IPS DF 6.9 (cell line): ENCODE measurements at places on chromosomes 2 and 18.

DNA sequence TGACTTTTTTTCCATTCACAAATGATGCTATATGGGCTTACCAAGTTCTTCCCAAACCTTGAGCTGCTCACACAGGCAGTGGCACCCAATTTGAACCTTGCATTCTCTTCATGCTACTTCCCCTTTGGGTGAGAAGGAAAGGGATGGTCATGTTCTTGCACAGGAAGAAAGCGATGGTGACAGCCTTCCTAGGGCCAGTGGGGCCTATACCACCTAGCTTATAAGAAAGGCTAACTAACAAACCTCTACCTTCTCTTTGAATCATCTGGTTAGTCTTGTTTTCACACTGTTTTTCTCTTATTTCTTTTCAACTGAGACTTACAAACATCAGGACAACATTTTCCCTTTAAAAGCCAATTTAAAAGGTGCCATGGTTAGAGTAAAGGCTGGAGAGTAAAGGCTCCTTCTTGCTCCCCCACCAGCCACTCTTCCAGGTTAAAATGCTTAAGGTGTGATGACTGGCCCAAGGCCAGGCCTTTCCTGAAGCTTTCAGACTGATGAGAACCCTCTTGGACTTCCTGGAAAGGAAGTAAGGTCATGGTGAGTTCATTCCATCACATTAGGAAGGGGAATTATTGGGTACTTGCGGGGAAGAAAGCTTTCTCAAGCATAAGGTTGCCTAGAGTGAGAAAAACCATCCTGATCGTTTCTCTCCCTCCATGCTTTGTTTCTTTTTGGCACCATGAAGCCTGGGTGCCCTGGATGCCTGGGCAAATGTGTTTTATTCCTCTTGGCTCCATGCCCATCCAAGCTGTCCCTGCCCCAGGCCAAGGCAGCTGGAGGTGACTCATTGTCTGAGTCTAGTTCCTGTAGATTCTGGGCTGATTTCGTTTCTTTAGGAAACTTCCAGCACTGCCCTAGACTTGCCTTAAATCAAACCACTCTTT is 41.4 kb upstream of the ITGB6 start:
- H3K4me1 ChIP-seq, result no peaks in the 10 kb centered on the region
- H3K27ac ChIP-seq, result no peak overlapping the region
- H3K27me3 ChIP-seq, result no peaks in the 10 kb centered on the region
- DNase-seq, result no peak
- H3K4me3 ChIP-seq, result no peak overlapping the region

GRCh38 chr2:31317396-31317795 is 83.4 kb downstream of the EHD3 start:
- H3K4me3 ChIP-seq, result no peak overlapping the region
- no peak for DNase-seq
- H3K36me3 ChIP-seq, result no peaks in the 10 kb centered on the region
- no peaks in the 10 kb centered on the region for H3K4me1 ChIP-seq
- H3K27ac ChIP-seq, result no peak overlapping the region

- no peak overlapping the region for H3K4me3 ChIP-seq
- no peaks in the 10 kb centered on the region for H3K36me3 ChIP-seq
- DNase-seq, result no peak
- no peak overlapping the region for H3K27ac ChIP-seq
- no peaks in the 10 kb centered on the region for H3K27me3 ChIP-seq
Measured at GRCh38 chr2:56025469-56026193, 102.0 kb upstream of the EFEMP1 start.

DNA sequence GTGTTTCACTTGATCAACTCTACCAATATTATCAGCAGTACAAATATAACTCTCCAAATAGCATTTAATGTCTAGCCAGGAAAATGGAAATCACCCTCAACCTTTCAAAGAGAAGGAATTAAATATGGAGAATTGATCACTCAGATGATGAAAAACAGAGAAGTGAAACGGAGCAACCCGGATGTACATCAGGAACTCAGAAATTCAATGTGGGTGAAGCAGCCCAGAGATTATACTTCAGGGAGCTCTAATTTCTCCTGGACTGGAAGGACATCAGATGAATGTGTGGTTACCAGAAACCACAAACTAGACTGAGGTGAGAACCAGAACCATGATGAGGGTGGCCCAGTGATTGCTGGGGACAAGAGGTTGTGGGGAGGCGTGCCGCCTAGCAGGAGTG is 35.5 kb upstream of the COBLL1 start:
- no peaks in the 10 kb centered on the region for H3K36me3 ChIP-seq
- H3K27me3 ChIP-seq, result no peaks in the 10 kb centered on the region
- no peak overlapping the region for H3K4me3 ChIP-seq
- no peaks in the 10 kb centered on the region for H3K4me1 ChIP-seq
- no peak overlapping the region for H3K27ac ChIP-seq

- no peaks in the 10 kb centered on the region for H3K27me3 ChIP-seq
- H3K36me3 ChIP-seq, result no peaks in the 10 kb centered on the region
- no peak for DNase-seq
Measured at GRCh38 chr2:205324355-205324754, 357.9 kb upstream of the NRP2 start.

DNA sequence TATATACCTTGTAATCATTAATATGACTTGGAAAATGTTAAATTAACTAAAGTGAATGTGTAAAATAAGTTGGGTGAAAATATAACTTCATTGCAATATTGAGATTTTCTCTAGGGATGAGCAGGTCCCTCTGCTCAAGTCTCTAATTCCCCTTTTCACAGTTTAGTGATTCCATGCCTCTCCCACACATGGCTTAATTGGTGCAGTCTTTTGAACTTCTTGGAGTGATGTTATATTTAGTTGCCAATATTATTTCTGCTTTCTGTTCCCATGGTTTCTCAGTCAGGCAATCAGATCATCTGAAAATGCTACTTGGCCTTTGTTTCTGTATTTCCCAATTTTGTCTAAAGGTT is 233.7 kb upstream of the SPOPL start:
- no peak overlapping the region for H3K4me3 ChIP-seq
- H3K27me3 ChIP-seq, result no peaks in the 10 kb centered on the region
- no peak for DNase-seq

DNA sequence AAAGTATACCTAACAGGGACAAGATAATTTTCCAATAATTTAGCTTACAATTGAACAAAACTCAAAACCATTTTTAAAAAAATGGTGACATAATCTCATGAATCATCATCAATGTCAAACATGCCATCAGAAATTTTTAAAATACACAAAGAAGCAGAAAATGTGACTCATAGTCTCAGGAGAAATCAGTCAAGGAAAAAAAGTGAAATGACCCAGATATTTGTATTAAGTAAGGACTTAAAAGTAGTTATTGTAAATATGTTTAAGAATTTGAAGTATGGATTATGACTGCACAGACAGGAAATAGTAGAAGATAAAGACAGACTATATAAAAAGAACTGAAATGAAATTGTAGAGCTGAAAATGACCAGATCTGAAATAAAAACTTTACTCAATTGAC is 473.9 kb upstream of the SYT4 start:
- H3K27ac ChIP-seq, result no peak overlapping the region
- no peak overlapping the region for H3K4me3 ChIP-seq
- H3K36me3 ChIP-seq, result no peaks in the 10 kb centered on the region
- H3K4me1 ChIP-seq, result no peaks in the 10 kb centered on the region
- no peaks in the 10 kb centered on the region for H3K27me3 ChIP-seq
- no peak for DNase-seq

DNA sequence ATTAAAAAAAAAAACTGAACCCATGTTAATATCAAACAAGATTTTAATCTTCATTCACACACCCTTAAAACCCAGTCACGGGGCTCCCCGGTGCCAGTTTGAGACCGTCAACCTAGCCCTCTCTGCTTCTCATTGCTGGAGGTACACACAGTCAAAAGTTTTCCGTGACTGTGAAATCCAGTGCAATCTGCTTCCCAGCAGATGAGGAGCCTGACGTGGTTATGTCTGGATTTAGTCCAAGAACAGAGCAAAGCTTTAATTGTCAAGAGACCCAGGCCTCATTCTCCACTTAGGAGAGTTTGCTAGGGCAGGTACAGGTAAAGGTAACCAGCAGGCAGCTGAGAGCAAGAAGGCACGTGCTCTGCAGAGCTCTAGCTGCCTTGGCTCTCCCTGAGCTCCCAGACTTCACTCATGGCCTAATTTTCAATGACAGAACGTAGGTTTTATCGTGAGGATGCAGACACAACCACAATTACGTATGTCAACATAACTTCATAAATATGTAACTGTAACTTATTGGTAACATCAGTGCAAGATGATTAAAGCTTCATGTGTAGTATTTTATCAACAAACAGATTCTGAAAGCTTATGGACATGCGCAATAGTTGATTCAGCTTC is 56.3 kb downstream of the SLC16A14 start:
- no peaks in the 10 kb centered on the region for H3K36me3 ChIP-seq
- no peak for DNase-seq
- no peak overlapping the region for H3K27ac ChIP-seq

- H3K27ac ChIP-seq, result no peak overlapping the region
- DNase-seq, result no peak
- H3K4me3 ChIP-seq, result no peak overlapping the region
- peaks cover 12% of the 10 kb centered on the region; the same call in 1 of the 2 replicates for H3K36me3 ChIP-seq
Measured at GRCh38 chr2:96623116-96623515, 15.0 kb downstream of the KANSL3 start.

DNA sequence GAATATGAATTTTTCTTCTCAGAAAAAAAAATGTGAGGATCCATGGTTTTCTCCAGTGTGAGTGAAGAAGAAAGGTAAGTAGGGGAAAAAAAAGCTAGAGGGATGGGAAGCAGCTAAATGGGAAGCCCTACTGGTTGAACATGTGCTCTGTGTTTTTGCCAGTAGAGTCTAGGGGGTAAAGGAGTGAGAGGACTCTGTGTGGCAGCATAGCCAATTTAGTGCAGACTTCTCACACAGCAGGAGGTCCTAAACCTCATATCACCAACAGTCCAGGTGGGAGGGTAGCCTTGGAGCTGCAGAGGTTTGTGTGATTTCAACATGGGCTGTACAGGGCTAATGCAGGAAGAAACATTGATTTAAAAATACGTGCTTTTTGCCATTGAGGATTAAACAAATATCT is 334.5 kb upstream of the SPHKAP start:
- peaks cover 1% of the 10 kb centered on the region; the same call in 1 of the 2 replicates for H3K4me1 ChIP-seq
- DNase-seq, result no peak
- no peak overlapping the region for H3K27ac ChIP-seq
- H3K36me3 ChIP-seq, result no peaks in the 10 kb centered on the region

DNA sequence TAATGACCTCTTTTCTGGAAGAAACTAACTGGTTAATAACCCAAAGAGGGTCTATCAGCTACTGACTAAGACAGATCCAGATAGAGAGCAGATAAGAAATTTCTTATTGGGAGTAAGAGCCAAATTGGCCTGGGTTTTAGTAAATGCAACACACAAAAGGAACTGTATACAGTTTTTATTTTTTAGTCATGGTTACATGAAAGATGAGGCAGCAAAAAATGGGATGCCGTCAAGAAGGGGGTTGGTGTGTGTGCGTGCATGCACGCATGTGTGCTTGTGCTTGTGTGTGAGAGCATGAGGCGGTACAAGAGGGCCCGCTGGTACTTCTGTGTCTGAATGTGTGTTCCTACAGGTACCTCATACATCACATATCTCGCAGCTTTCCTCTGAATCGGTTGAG is 466.2 kb upstream of the HNRNPA3 start:
- no peaks in the 10 kb centered on the region for H3K36me3 ChIP-seq
- no peaks in the 10 kb centered on the region for H3K27me3 ChIP-seq

DNA sequence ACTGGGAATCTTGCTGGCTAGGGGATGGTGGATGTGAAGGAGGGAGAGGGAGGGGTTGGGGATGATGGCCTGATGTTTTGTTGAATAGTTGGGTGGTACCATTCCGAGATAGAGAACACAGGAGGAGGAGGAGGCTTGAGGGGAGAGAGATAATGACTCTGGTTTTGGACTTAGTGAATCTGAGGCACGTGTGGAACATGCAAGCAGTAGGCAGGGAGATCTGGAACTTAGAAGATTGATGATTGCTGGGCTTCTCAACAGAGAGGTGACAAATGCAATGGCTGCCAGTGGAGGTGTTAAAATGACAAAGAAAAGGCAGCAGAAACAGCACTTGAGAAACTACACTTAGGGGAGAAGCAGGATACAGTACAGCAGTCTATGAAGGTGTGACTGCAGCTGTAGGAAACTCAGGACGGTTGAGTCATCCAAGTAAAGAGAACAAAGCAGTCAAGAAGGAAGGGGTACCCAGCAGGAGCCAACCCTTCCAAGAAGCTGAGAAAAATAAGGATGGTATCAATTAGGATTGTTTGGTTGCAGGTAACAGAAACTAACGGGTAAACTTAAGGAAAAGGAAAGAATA is 221.4 kb upstream of the FBXO11 start:
- no peaks in the 10 kb centered on the region for H3K27me3 ChIP-seq
- no peak for DNase-seq

- H3K27ac ChIP-seq, result no peak overlapping the region
- no peak for DNase-seq
- no peaks in the 10 kb centered on the region for H3K36me3 ChIP-seq
- no peaks in the 10 kb centered on the region for H3K4me1 ChIP-seq
Measured at GRCh38 chr2:180231015-180231414, 223.9 kb upstream of the CWC22 start.

DNA sequence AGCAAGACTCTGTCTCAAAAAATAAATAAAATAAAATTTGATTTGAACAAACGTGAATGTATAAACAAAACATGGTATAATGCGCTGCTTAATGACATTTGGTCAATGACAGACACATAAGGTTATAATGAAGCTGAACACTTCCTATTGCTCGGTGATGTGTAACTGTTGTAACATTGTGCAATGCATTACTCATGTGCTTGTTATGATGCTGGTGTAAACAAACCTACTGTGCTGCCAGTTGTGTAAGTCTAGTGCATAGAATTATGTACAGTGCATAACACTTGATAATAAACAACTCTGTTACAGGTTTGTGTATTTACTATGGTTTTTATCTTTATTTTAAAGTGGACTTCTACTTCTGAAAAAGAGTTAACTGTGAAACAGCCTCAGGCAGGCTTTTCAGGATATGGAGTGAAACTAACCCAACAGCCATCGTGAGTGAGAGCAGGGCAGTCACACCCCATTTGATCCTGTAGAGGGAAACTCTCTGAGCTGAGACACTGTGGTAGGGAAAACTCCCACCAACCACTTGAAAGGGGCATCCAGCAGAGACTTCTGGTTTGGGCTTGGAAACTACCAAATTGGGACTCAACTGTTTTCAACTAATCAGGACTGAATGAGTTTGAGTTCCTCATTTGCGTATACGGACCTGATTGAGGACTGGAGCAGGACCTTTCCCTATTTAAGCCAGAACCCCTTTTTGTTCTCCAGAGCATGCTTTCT is 8.7 kb upstream of the RPRD1A start:
- no peak overlapping the region for H3K27ac ChIP-seq
- no peaks in the 10 kb centered on the region for H3K36me3 ChIP-seq
- H3K27me3 ChIP-seq, result no peaks in the 10 kb centered on the region
- no peak for DNase-seq
- no peak overlapping the region for H3K4me3 ChIP-seq

GRCh38 chr2:7012141-7012764 is 95.0 kb downstream of the RNF144A start:
- no peak for DNase-seq
- H3K36me3 ChIP-seq, result no peaks in the 10 kb centered on the region
- H3K27ac ChIP-seq, result no peak overlapping the region
- no peaks in the 10 kb centered on the region for H3K27me3 ChIP-seq
- no peak overlapping the region for H3K4me3 ChIP-seq
- 0 out of 2 replicates have a peak, but pooled peaks cover 1% of the 10 kb centered on the region for H3K4me1 ChIP-seq

- H3K27me3 ChIP-seq, result no peaks in the 10 kb centered on the region
- H3K4me1 ChIP-seq, result no peaks in the 10 kb centered on the region
- no peak overlapping the region for H3K4me3 ChIP-seq
- no peak for DNase-seq
- no peak overlapping the region for H3K27ac ChIP-seq
Measured at GRCh38 chr18:9521770-9522169, 46.5 kb downstream of the RALBP1 start.
